ENCODE measurements at places on chromosomes 1 and 21.
A peak's percentile ranks its signal among the peaks of the same experiment; 100 is the strongest.

- DNase-seq, result no peak
Observed at GRCh38 chr1:170049176-170049800, 25.2 kb downstream of the KIFAP3 start.

DNA sequence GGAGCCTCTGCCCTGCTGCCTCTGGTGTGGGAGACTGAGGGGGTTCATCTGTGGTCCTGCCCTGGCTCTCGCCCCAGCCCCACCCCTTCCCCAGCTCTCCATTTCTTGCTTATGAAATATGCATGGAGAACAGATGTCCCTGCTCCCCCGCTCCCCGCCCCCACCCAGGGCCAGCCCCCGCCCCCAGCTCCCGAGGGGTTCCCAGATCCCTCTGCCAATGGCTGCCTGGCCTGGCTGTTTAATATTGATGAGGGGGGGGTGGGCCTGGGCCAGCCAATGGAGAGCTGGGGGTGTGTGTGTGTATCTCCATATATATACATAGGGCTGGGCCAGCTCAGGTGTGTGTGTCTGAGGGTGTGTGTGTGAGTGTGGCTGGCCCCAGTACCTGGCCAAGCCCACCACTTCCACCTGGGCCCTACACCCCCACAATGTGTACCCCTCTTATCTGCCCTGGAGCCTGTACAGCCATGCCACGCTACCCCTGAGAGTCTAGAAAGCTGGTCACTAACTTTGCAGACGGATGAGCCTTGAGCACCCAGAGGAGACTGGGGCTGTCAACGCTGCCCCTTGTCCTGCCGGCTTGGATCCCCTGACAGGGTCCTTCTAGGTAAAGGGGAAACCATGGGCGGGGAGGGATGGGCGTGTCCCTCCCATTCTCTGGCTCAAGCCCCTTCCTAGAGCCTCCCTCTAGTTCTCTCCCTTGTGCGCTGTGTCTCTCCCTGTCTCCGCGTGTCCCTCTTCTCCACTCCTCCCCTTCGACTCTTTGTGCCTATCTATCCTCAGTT lies at the start of gene NHLH1:
Gene NHLH1 (plus strand): TSS at position 341 of the 785 bp plus-strand sequence. CDS start 3,661 bp downstream, outside the sequence.
- DNase-seq, result no peak

GRCh38 chr1:224348137-224348536 lies 8.5 kb upstream of the CNIH4 start:
- no peak for DNase-seq

DNA sequence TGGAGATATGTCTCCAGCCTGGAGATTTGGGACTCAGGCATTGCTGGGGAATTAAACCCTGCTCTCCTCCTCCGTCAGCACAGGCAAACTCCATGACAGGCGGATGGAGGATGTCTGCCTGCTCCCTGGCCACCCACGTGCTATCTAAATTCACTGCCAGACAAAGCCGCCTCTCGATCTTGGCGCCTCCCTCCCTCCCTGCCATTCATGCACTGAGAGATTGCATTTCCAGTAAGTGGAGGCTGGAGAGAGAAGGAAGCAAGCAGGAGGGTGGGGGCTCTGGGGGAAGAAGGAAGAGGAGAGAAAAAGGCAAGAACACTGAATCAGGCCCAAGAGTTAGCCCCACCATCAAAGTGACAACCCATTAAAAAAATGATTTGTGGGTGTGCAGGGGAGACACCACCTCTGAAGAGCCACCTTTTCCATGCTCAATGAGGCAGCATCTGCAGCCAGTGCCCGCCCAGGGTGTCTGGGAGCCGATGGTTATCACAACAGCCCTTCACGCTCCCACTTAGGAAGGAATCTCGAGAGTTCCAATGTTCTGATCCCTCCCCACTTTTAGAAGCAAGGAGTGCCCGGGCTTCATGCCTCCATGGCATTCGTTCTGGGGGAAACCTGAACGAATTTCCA lies 183.0 kb downstream of the HIVEP3 start:
- DNase-seq, result peak; percentile 40

GRCh38 chr1:248688527-248689298 lies 13.9 kb downstream of the OR14I1 start:
- DNase-seq, result no peak

DNA sequence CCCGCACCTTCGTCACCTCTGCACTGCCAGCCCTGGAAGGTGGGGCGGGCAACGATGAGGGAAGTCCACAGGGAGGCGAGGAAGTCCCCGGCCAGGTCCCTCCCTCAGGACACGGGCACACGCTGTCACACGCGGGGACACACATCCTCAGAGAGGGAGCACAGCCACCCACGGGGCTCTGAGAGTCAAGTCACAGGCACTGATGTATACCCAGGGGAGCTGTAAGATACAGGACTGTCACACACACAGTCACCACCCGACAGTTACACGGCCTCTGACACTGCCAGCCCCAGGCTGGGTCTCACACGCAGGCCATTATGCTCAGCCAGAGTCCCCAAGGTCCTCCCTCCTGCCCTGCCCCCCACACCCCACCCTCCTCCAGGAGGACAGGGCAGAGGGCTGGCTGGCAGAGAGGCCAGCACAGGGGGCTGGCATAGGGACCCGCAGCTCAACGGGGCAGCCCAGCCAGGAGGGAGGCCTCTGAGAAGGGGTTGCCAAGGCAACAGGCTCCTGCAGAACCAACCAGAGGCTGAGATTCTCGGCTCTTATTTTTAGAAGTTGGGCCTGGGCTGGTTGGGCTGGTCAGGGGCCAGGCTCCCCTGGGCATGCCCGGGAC lies 17.7 kb upstream of the ADGRB2 start:
- no peak for DNase-seq

GRCh38 chr1:39940980-39941871 lies 13.7 kb upstream of the MFSD2A start:
- DNase-seq, result no peak

- peak; percentile 56 for DNase-seq
Observed at GRCh38 chr1:160085686-160086455, 4.5 kb downstream of the KCNJ9 start.

DNA sequence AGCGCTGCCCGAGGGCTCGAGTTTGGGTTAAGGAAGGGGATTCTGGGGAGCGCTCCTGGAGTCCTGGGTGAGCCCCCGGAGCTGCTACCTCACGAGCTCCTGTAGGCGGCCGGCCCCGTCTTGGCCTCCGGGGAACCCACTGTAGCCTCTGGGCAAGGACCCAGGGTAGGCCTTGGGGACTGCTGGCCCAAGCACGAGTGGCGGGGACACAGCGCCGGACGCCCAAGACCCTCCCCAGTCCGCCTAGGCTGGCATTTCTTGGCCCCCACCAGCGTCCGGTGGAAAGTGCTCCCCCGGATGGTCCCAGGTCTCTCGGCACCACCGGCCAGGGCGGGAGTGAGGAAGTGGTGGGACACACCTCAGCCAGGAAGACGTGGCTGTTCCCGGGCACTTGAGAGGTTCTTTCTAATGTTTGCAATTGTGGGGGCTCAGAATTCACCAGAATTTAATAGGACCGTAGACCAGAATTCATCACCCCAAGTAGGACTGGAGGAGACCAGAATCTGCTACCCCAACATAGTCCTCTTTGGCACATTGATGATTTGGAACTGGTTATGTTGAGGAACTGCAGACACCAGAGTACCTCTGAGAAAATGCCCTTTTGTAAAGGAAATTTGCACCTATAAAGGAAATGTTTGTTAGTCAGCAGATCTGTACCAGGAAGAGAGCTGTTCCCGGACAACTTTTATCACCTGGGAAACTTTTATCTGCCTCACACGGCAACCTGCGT lies 622 bp upstream of the TMPRSS2 start:
- DNase-seq, result no peak

DNA sequence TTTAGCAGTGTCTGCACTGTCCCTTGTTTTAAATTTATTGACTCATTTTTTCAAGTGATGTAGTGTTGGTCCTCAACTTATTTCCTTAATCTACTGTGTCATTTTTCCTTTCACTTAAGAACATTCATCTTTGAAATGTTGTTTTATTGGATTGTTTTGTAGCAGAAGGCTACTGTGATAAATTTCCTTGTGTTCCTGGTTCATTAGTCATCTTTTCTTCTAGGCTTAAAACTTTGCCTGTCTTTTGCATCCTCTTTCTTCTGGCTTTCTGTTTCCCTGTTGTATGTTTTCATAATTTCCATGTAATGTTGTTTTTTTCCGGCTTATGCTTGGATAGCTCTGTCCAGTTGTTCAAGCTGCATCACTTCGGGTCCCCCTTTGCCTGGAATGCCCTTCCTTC lies 61.9 kb downstream of the UBE2T start:
- DNase-seq, result peak; percentile 18

DNA sequence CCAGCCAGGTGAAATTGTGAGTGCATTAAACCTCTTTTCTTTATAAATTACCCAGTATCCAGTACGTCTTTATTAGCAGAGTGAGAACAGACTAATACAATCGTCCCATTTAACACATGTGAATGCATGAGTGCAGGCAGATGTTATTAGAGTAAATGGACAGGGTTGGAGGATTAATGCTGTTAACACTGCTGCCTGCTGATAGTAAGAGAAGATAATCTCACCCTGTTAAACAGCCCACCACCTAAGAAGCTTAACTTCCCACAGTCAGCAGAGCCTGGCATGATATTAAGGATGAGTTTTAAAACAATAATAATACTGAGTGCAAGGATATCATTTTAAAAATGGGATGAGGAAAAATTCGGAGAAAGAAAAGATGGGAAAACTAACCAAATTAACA lies 181.4 kb upstream of the LHX8 start:
- DNase-seq, result no peak

DNA sequence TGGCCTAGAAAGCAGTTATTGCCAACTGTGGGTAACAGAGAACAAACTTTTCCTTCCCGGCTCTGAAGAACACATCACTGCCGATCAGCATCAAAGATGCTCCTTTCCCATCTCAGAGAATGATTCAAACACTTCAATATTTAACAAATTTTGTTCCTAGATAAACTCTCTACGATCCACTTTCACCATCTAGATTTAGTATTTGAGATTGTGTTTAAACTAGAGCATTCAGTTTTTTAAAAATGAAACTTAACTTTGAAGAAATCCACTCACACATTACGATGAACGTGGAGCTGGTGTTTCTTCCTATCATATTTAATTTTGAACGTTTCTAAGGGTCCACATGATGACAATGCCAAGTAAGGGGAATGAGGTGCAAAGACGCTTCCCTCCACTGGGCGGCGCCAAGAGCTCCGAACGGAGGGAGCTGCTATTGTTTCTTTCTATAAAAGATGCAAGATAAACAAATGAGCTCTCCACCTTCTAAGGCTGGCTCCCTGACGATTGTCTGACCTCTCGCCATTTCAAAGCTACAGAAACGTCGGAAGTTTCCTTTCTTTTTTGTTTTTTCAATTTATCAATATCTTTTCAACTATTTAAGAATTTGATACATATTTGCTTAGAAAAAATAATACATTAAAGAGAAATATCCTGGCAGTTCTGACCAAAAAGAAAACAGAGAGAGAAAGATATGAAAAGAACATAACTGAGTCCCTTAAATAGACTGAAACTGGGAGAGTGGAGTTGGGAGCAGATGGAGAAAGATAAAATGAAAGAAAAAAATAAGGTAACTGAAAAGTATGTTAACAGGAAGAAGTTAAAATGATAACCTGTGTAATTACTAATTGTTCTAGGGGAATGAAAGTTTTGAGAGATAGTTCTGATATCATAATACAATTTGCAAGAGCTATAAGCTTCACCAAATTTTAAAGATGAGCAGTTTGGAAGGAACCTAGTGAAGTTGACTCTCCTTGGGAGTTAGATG lies 4.4 kb upstream of the BARHL2 start:
- peak; percentile 34 for DNase-seq

DNA sequence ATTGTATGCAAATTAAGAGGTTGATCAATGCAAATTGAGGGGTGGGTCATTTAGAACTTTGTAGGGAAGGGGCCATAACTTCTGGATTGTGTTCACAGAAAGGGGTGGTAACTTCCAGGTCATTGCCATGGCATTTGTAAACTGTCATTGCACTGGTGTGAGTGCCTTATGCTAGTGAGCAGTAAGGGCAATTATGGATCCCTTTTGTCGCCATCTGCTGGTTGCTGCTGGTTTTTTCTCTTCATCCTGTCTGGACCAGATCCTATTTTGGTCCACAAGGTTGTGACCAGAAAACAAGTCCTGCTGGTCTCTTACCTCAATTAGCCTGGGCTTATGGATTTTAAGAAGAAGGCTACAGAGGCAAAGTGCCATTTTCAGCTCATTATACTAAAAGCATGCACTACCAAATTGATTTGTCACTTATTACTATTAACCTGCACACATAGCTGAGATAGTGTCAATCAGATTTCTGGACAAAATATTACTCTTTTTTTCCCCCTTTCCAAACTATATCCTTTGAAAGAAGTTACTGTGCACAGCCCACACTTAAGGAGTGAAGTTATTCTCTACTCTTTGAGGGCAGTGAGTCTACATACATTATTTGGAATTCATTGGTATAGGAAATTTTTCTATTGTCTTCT lies 196.2 kb downstream of the ZC3H11B start:
- DNase-seq, result peak; percentile 45

GRCh38 chr1:14112613-14113012 lies 412.6 kb downstream of the PRDM2 start:
- no peak for DNase-seq

DNA sequence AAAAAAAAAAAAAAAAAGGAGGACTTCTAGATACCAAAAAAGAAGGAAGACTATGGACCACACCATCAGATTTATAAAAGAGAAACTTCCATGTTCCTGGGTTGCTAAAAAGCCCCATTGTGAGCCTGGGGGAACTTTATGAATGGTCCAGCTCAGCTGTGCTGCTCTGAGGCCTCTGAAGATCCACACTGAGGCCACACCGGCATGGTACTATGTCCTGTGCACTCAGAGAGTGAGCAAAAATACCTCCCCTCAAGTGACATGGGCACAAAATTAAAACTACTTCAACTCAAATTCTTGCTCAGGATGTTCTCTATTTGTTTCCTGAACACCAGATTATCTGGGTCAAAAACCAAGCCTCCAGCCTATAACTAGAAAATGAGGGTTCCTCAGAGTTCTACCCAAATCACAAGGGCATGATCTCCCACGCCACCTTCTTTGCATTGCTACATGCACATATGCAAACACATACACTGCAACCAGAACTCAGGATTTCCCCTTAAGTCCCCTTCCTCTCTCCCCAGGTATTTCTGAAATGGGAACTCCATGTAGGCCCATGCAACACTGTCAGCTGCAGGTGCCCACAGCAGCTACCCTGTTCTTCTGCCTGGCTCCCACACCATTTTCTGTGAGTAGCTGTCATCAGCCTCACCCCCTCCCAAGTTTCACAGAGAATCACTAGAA lies 94.4 kb downstream of the SH3GLB1 start:
- DNase-seq, result no peak

DNA sequence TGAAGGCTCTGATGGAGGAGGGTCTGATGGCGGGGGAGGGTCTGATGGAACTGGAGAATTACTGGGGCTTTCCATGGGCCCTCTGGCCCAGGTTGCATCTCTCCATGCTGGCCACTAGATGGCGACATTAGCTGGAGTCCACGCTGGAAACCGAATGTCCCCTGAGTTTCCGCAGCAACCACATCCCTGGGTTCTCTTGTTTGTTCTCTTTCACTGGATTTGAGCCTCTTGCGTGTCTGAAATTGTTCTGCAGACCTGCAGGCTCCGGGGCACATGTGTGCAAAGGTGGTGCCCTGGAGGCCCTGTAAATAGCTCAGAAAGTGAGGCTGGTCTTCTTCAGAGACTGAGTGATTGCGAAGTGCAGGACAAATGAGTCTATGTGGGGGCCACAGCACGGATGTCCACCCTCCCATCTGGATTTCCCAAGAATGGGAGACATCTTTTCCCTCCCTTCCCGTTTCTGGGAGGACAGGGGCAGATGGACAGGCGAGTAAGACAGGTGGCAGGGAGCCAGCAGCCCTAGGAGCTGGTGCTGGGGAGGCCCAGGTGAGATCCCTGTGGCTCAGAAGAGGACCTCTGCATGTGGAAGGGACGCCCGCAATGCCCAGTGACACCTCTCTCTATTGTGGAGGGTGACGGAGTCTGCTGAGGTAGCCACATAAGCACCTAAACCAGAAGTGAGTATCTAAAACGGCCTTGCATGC lies 73.2 kb upstream of the ABCG1 start:
- DNase-seq, result peak; percentile 58

Measured in fibroblast of upper back skin (primary cell).